ENCODE measurements at places on chromosomes 11 and 22.

DNA sequence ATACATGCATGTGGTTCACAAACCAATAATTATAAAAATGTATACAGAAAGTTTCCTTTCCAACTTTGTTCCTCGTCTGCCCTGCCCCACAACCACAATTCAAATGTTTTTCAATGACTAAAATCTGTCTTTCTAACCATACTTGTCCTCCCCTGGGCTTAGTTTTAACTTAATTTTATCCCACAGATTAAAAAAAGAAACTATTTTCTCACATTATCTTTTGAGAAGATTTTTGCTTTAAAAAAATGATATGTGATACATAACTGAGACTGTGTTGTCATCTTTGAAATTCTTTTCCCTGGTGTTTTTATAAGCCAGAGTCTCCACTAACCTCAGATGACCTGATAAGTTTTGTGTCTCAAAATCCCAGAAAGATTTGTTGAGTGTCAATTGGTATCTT is 79.0 kb downstream of the FDX1 start:
- DNase-seq: no peak

DNA sequence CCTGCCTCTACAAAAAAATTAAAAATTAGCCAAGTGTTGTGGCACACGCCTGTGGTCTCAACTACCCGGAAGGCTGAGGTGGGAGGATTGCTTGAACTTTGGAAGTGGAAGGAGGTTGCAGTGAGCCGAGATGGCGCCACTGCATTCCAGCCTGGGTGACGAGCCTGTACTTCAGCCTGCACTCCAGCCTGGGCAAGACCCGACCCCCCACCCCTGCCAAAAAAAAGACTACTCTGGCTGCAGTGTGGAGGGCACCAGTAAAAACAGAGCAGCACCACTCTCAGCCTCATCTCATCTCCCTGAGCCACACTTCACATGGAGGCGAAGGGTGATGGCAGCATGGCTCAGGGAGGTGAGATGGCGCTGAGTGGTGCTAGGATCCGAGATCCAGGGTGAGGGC is 50.3 kb upstream of the THY1 start:
- no peak for DNase-seq

- no peak for DNase-seq
Measured at GRCh38 chr11:69259096-69259495, 34.9 kb upstream of the MYEOV start.

GRCh38 chr22:47407461-47408025 is 645.1 kb downstream of the TBC1D22A start:
- no peak for DNase-seq

DNA sequence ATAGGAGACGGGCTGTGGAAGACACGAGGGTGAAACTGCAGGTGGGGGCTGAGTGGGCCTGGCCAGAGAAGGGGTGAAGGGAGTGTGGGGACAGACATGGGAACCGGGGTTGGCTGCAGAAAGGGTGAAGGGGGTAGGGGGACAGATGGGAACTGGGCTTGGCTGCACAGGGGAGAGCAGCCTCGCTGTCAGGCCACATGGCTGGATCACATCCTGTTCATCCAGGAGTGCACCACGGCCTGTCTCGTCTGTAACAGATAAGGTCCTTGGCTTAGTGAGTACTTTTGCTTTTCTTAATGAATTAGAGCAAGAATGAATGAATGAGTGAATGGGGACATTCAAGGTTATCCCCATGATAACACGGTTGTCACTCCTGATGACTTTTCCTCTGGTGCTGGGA is 13.5 kb downstream of the FBLN1 start:
- no peak for DNase-seq
